Cardiac septum (tissue), 1 donor: ENCODE measurements at places on chromosomes 5 and 9. TPM values are rescaled to one million over a fixed set of nuclear protein-coding genes. Genes with fewer than 3 reads are reported as not detected.

Gene ASPN
- 30.3 TPM for total RNA-seq

Gene CETN3
- 16.0 TPM for total RNA-seq

Gene FAM221B
- total RNA-seq = not detected

DNA sequence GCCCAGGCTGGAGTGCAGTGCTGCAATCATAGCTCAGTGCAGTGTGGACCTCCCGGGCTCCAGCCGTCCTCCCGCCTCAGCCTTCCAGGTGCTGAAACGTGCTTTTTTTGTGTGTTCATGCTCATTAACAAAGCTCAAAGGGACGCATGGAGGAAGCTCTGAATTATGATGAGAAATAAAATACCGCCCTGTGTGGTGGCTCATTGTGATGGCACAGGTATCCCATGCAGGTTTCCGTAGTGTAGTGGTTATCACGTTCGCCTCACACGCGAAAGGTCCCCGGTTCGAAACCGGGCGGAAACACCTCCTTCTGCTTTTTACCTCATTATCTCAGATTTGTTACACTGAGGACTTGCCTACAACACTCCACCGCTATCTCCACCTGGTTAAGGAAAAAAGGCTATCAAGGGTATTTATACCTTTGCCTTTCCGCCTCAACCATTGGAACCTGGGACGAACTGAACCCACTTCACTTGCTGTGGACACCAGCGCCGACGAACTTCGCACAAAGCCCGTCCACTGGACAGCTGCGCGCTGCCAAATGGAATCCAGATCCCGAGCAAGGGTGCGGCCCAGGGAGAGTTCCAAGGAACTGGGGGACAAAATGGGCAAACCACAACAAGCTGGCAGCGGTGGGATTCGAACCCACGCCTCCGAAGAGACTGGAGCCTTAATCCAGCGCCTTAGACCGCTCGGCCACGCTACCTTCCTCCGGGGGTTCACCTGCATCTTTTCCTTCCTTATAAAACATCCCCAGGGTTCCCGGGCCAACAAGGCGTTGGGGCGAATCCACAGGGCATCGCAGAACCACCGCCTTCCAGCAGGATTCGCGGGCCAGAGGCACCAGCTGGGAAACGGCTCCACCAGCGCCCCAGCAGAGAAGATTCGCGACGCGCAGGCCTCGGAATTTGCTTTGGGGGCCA lies 26.3 kb downstream of the OR2V2 start:
- no peak for DNase-seq

DNA sequence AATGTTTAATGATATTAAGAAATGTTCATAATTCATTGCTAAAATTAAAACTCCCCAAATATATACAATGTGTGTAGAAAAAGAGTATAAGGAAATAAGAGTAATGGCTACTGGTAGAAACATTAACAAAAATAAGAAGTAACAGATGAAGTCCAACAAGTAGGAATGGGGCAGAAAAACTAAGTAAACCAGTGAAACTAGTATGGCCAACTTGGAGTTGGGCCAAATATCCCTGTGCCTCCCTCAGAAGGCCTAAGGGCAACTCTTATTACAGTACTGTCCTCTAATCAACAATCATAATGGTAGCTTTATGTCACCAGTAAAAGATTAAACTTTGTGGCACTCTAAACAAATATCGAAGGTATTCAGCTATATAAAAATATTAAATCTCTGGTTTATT lies 93.5 kb downstream of the SSBP2 start:
- no peak for DNase-seq

DNA sequence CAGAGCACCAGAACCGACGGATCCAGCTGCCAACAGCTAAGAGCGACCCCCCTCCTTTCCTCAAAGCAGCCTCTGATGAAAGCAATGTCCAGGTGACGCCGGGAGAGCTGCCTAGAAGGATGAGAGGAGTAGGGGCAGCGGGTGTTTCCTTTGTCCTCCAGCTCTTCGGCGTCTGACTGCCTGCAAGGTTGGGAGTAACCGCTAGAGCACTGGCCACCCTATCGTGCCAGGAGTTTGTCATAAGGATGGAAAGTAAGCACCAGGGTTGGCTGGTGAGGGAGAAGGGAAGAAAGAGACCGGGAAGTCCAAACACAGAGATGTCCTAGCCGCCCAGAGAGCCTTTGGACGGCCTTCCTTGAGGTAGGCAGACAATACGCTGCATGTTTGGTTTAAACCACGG lies 10.8 kb downstream of the MRPL36 start:
- peak; percentile 51 for DNase-seq

- no peak for DNase-seq
Measured at GRCh38 chr5:111636736-111637135, 120.3 kb downstream of the NREP start.

DNA sequence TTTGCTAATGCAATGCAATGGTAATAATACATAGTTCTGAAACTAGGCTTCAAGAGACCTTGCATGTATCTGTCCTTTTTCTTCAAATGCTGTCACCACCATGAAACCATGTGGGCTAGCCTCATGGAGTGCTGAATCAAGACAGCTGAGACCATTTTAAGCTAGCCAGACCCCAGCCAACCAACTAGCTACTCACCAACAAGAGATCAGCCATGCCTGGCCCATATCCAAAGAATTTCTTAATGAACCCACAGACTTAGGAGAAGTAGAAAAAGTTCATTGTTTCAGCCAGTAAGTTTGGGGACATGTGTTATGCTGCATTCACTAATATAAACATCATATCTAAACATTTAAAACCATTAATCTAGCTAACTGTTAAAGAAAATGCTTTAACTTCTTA lies 139.8 kb upstream of the EDIL3 start:
- no peak for DNase-seq

DNA sequence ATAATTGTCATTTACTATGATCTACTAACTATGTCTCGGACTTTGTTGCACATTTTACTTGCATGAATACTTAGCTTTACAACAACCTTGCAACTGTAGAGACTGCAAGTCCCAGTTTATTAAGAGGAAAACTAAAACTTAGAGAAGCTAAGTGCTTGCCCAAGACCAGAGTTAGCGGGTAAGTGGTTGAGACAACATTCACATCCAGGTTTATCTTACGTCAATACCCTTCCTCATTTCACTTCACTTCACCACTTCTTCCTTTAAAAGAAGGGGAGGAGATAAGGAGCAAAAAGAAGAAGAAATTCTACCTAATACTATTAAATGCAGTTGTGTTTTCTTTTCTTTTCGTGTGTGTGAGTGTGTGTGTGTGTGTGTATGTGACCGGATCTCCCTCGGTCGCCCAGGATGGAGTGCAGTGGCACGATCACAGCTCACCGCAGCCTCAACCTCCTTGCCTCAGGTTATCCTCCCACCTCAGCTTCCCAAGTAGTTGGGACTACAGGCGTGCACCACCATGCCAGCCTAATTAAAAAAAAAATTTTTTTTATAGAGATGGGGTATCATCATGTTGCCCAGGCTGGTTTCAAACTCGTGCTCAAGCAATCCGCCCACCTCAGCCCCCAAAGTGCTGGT lies 37.4 kb downstream of the MEGF9 start:
- no peak for DNase-seq

- DNase-seq = no peak
Measured at GRCh38 chr5:169652057-169652456, 15.0 kb downstream of the DOCK2 start.

Gene PTGDS
- total RNA-seq = 1,323 TPM

DNA sequence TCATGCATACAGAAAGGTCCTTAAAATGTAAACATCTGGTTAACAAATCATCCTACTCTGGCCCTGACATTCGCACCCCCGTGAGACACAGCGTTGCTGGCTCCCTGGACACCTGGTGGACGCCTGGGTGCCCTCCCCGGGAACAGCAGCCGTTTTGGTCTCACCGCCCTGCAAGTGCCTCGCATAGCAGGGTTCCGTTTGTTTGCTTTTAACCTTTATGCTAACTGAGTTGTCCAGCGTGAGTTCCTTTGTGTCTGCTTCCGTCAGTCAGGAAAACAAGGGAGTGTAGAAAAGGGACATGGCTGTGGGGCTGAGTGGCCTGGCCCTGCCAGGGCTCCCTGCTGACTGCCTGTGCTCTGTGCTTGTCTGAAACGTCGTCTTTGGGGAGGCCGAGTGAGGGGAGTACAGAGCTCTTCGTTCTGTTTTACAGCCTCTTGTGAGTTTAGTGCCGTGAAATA lies 91.8 kb upstream of the CACNA1B start:
- no peak for DNase-seq

DNA sequence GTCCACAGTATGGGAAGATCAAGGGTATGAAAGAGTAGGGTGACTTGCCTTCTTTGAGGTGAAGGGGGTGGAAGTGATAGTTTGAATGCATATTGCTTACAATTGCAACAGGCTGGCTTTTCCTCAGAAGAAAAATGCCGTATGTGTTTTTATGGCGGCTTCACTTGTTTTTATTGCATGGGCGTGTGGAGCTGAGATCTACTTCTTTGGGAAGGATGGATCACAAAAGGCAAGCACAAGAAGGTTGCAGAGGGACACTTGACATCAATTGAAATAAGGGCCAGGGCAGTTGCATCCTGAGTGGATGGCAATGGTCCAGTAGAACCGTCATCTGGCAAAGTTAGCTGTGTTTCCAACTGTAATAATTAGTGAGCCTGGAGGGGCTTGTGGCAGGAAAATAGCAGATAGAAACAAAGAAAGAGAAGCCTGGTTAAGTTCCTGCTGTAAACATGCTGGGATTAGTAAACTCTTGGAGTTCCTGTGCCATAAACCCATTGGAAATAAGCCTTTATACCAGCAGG lies 138.4 kb downstream of the NTRK2 start:
- DNase-seq = no peak
